ENCODE measurements at places on chromosomes 5 and 9.

GRCh38 chr9:74573640-74574191 is 76.6 kb downstream of the RORB start:
- no peak for DNase-seq

DNA sequence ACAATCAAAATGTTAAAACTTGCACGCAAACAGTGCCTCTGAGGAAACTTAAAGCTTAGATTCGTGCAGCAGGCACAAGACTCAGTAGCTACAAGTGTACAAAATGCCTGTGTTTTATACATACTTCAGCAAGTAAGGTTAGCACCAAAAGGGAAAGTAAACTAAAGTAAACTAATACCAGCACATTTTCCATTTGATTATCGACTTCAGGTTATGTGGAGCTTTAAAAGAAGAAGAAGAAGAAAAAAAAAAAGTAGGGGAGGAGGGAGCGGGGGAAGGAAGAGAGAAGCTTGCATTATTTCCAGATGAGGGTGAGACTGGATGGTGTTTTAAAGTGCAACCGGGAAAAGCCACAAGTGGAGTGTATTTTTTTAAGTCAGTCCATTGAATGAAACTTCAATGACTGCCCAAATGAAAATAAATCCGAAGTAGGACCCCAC is 596 bp upstream of the ADAMTS6 start:
- DNase-seq, result no peak

DNA sequence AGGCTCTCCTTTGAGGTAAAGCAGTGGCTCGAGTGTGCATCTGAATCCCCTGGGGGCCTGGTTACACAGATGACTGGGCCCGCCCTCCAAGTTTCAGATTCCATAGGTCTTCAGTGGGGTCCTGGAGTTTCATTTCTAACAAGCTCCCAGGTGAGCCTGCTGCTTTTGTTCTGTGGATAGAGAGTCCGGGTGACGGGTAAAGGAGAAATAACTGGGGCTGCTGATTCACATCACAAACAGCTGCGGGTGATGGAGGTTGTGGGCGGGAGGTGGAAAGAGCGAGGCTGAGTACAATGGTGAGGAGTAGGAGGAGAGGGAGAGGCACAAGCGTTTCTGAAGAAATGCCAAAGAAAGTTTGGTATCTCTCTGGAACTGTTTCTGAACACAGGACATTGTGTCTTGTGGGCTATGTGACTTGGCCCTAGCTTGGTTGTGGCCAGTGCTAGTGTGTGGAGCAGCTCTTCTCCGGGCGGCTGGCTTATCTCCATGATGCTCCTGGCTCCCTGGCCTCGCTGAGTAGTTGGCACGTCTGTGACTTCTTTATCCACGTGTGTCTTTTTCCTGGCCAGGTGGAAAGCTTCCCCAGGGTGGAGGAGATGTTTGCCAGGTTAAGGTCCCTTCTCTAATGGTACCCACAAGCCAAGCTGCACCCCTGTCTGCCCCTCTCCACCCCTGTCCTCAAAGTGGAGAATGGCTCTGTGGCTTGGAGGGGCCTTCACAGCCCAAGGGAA is 61.7 kb downstream of the HSPA4 start:
- DNase-seq, result peak; percentile 61

DNA sequence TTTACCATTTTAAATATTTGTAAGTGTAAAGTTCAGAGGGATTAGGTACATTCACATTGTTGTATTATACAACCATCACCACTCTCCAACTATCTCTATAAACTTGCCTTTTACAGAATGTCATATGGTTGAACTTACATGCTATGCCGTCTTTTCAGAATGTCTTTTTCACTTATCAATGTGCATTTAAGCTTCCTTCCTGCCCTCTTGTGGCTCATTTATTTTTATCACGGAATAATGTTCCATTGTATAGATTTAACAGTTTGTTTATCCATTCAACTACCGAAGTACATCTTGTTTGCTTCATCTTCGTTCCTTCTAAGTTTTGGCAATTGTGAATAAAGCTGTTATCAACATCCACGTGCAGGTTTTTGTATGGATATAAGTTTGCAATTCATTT is 133.3 kb upstream of the C6 start:
- DNase-seq, result no peak

DNA sequence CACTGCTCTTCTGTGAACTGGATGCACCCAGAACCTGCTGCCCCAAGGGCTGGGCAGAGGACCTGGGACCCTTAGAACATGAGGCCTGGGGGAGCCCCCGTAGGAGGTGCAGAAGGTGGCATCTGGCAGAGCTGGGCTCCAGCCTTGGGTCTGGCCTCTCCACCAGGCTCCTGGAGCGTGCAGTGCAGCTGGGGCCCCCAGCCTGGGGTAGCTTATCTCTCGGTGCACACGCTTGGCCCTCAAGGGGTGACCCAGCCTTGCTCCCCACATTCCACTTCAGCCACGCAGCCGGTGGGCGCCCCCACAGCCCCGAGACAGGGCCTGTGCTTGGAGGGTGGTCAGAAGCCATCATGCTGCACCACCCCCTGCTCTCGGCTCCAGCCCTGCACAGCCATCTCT is 5.6 kb upstream of the NR5A1 start:
- no peak for DNase-seq

DNA sequence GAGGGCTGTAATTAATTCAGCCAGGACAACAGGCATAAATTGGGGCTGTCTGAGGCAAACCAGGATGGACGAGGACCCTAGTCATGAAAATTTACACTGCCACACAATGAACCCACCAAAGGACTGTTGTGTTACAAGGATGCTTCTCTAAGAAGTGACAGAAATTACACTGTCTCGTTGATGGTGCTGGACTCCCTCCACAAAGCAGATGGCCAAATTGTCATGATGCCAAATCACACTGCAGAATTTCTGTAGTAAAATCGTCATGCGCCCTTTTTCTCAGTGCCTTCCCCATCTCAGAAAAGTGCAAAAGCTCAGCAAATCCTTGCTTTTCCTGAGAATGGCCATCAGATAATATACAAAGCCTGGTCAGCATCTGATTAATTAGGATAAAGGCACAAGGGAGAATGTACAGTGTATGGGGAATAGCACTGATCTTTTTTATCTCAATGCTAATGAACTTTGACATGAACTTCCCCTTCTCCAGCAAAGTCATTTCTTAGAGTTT is 545.8 kb downstream of the CSNK1G3 start:
- DNase-seq, result no peak

- DNase-seq, result peak; percentile 20
Observed at GRCh38 chr5:76867827-76868693, 18.2 kb downstream of the S100Z start.

GRCh38 chr5:79454043-79454442 is 59.9 kb downstream of the HOMER1 start:
- DNase-seq, result no peak

- DNase-seq, result no peak
Observed at GRCh38 chr5:143426437-143426991, 23.0 kb upstream of the NR3C1 start.

DNA sequence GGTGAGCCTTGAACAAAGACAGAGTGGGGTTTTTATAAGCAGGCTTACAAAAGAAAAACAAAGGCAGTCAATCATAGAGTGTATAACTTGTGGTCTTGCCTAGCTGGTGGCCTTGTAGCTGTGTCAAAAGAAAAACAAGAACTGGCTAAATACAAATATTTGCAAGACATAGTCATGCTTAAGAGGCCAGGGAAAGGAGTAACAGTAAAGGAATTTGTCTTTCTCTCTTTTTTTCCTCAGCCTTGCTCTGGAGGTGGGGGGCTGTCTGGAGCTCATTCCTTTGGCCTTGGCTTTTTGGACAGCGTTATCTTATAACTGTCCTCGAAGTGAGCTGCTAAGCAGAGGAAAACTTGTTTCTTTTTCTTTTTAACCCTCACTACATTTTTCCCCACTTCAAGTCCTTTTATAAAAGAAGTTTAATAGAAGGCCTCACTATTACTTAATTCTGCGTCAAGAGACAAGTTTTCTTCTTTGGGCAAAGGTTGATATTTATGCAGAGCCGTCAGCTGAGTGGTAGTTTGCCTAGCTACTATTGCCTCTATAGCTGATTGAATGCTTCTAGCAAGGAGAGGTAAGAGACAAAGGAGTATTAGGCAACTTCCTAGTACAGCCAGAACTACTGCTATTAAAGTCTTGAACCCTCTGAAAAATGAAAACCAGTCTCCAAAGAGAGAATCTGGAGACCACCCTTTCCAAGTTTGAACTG is 14.3 kb downstream of the CEL start:
- DNase-seq, result no peak

- no peak for DNase-seq
Observed at GRCh38 chr9:81213456-81213855, 475.9 kb downstream of the TLE1 start.

DNA sequence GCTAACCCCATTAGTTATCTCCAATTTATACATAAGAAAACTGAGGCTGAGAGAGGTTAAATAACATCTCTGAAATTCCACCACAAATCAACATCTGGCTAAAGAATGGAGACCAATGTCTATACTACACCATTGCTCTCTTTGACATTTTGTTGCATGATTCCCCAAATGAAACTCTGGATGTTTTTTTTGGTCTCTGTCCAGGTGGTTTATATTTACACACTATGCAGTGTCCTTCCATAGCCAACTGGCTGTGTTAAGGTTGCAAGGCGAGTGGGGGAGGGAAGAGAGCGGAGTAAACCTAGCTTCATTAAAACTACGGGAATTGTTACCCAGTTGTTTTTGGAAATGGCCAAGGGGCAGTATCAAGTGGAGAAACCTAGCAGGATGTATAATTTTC is 67.2 kb downstream of the KIF4B start:
- no peak for DNase-seq

GRCh38 chr9:114851306-114851705 is 45.5 kb upstream of the TNFSF15 start:
- DNase-seq, result no peak

- no peak for DNase-seq
Observed at GRCh38 chr9:100589582-100589981, 11.7 kb downstream of the CAVIN4 start.

DNA sequence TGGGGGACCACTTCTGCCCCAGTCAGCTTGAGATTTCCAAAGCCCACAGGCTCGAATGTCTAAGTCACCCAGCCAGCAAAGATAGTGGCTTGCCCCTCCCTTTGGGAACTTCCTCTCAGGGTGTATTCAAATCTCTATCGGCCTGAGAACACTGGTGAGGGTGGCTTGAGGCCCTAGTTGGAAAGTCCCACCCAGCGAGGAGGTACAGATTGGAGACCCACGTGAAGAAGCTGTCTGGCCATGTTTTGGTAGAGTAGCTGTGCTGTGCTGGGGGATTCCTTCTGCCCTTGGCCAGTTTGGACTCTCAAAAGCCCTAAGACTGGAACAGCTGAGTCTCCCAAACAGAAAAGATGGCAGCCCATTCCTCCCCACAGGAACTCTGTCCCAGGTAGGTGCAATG is 172.7 kb upstream of the RIOK2 start:
- no peak for DNase-seq

- no peak for DNase-seq
Observed at GRCh38 chr5:140923601-140924000, 2.5 kb upstream of the PCDHAC1 start.

DNA sequence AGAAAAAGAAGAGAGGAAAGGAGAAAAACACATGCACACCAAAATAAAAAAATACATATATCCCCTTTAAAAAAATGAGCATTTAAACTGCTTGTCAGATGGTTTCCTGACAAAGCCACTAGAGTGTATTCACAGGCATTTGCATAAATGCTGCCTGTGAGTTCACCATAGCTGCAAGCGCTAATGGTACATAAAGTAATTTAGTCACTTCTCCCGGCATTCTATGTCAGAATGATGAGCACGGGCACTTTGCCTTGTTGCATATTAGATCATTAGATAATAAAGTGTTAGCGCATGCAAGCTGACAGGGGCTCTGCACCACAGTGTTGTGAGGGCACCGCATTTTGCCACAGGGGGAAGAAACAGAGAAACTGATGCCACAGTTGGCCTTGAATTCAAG is 280.6 kb downstream of the EBF1 start:
- no peak for DNase-seq

DNA sequence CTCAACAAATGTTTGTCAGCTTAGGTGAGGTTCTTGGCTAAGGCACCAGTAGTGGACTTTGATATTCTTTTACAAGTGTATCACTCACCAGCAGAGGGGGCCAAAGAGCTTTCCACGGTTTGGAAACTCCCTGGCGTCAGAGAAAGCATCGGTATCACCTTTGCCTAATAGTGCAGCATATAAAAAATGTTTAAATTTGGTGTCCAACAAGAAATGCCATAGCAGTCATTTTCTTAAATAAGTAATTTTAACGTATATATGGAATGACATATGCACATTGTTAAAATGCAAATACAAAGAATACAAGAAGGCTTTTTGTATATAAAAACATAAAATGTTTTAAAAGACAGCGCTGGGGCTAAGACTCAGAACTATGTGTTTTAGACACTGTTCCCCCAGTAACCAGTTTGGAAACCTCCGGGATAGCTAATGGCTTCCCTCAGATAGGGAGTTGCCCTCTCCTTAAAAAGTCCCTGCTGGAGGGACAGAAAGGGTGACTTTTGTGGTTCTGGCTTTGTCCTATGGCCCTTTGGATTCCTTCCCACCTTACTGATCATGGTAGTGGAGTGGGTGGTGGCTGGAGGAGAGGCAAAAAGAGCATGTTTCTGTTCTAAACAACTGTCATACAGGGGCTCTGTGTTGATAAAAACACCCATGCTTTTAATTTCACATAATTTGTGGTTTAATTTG is 124.6 kb downstream of the GPBP1 start:
- DNase-seq, result peak; percentile 62

DNA sequence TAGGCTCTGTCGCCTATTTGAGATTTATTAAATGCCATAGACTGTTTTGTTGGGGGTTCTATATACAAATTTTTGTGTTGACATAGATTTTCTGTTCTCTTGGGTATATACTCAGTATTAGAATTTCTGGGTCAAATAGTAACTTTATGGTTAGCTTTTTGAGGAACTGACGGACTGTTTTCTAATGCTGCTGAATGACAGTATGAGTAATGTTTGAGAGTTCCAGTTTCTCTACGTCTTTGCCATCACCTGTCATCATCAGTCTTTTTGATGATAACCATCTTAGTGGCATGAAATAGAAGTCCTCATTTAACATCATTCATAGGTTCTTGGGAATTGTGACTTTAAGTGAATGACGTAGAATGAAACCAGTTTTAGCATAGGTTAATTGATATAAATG is 60.1 kb downstream of the CCDC171 start:
- no peak for DNase-seq

DNA sequence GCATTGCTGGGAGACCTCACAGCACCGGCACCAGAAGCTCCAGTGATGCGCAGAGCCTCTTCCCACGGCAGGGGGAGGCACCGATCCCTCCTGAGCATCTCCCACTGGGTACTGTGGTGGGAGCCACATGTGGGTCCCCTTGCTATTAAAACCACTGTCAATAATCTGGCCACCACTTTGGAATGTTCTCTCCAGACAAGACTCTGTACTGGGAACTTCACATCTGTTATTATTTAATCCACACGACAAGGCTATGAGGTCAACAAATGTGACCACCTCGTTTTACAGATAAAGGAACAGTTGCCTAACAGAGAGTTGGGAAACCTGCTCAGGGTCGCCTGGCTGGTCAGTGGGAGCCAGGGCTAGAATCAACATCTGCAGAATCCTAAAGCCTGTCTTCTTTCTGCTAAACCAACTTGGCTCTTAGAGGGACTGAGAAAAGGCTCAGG is 72.7 kb downstream of the EPB41L4B start:
- DNase-seq, result no peak

GRCh38 chr9:123048748-123049147 is 15.3 kb downstream of the GPR21 start:
- no peak for DNase-seq

GRCh38 chr5:5432020-5432707 is 9.7 kb downstream of the ICE1 start:
- no peak for DNase-seq
